Pancreas (tissue), 10 donors: ENCODE measurements at places on chromosomes 2 and 18. TPM values are rescaled to one million over a fixed set of nuclear protein-coding genes. Genes with fewer than 3 reads are reported as not detected.

DNA sequence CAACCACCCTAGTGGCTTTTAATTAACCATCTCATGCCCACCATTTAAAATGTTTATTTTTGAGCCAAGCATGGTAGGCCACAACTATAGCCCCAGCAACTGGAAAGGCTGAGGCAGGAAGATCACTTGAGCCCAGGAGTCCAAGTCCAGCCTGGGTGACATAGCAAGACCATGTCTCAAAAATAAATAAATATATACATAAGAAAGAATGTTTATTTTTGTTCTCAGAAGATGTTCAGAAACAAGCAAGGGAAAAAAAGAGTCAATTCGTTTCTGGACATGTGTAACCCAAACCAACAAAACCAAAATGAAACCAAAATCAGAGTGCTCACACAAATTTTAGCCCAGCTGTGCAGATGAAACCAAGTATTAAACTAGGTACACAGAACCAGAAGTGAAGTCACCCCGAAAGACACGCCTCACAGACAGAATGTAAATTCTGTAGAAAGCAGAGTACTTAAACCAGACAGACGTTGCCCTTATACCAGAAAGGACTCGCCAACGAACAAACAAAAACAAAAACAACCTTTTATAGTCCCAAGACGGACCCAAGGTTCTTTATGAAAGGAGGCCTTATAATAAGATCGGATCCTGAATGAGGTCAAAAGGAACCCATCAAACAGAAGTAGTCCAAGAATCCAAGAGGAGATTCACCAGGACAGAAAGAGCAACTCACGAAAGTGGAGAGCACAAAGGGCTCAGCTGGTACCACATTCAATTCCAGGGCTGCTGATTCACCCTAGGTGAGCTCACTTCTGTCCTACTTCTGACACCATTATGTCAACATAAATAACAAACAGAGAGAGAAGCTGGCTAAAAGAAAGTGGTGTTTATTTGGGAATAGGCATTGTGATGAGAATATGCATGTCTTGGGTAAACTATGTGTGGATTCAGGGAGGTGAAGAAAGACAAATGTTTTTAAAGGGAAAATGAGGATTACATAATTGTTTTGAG is 31.8 kb upstream of the MTCL1 start:
- no peaks in the 10 kb centered on the region for H3K27me3 ChIP-seq
- DNase-seq, result no peak
- no peak overlapping the region for H3K27ac ChIP-seq
- no peaks in the 10 kb centered on the region for H3K4me1 ChIP-seq

Gene EIF2AK3
- 58.4 TPM for total RNA-seq

DNA sequence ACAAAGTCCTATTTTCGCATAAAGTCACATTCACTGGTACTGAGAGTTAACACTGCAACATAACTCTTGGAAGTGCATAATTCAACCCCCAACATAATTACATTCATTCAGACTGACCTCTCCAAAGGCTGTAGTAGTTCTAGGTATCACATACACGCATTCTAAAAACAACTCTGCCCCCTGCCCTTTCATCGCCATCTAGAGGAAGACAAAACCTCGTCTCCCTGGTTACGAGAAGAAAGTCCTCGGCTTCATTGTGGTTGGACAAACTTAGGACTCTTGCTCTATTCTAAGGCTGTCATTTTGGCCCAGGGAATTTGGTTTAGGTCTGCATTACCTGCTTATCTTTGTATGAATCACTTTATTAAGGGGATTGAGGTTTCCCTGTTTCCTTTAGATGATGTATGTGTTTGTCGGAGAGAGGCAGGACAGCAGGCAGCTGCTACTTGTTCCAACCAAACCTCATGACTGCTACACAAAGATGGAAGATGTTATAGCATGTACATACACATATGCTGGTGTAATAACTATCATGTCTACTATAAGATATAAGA is 215.4 kb upstream of the NRXN1 start:
- no peaks in the 10 kb centered on the region for H3K27me3 ChIP-seq
- no peaks in the 10 kb centered on the region for H3K36me3 ChIP-seq
- H3K27ac ChIP-seq, result no peak overlapping the region
- no peak overlapping the region for H3K4me3 ChIP-seq
- no peak for DNase-seq

Gene G6PC2
- total RNA-seq, result 33.7 TPM
